ENCODE measurements at places on chromosomes 7 and 10. TPM values are rescaled to one million over a fixed set of nuclear protein-coding genes. Genes with fewer than 3 reads are reported as not detected.

GRCh38 chr7:120785095-120785494 lies 72.8 kb downstream of the TSPAN12 start:
- DNase-seq = no peak

GRCh38 chr10:28686835-28687682 lies 9.7 kb downstream of the BAMBI start:
- no peak for DNase-seq

DNA sequence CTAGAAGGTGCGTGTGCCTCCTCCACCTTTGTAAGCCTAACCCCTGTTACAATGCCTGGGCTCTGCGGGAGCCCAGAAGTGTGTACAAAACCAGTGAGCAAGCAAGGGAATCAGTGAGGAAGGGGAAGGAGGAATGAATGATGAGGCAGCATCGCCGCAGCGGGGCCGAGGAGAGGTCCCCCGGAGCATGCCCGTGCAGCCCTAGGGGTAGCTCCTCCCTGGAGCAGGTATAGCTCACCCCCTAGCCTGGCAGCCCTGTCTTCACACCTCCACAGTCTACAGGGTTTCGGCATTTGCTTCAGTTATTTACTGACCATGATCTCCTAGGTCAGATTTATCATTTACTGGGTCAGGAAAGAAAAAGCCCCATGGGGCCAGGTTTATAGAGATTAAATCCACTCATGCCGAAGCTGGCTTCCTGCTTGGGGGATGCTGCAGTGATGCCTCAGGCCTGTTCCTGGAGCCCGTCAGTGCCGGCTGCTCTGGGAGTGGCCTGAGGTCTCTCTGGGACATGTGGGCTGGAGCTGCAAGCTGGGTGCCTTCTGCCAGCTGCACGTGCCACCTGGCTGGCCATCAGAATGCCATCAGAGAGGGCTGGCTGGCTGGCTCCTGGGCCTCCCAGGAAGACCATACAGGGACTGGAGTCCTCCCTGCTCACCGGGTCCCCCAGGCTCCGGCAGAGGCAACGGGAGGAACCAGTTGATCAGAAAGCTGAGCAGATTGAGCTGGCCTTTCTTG lies 138.9 kb downstream of the GRK5 start:
- no peak for DNase-seq

- no peak for DNase-seq
Measured at GRCh38 chr10:91800756-91801155, 2.5 kb downstream of the TNKS2 start.

The BLVRA gene
- polyA plus RNA-seq = 20.2 TPM

DNA sequence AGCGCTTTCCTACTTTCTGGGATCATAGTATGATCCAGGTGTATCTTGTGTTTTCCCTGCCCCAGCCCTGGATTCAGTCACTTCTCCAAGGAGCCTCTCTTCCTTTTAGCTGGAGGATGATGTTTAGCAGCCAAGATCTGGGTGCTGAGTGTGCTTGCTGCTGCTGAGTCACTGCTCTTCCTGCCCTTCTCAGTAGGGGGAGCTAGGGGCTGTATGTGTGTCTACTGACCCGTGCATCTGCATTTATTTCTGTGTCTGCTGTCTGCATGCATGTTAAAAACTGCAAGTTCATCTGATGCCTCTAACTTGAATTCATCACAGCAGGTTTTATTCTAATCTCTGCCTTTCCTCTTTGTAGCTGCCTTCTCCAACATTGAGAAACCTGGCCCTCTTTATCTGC lies 31.6 kb downstream of the MGMT start:
- DNase-seq = no peak

The DOCK4 gene
- polyA plus RNA-seq = 0.46 TPM

GRCh38 chr7:48548667-48549066 lies 375.7 kb upstream of the CDC14C start:
- DNase-seq = no peak

Measured in naive thymus-derived CD8-positive, alpha-beta T cell (primary cell).